ENCODE measurements at places on chromosomes 16 and 17. TPM values are rescaled to one million over a fixed set of nuclear protein-coding genes. Genes with fewer than 3 reads are reported as not detected.

DNA sequence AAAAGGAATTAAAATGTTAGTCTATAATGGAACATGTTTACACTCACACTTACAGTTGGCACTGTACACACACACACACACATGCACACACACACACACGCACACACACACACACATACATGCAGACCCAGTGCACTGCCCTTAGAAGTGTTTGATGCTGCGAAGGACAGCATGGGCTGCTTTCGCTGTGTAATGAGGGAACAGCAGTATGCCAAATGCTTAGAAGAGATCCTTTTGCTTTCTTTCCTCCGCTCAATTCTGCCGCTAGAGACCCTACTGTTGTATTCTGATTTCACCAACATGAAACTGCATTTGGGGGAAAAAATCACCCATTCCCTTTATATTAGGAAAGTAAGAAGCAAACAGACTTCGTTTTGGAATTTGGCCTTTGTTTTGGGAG is 217.9 kb downstream of the ENGASE start:
- DNase-seq = no peak
- no peaks in the 10 kb centered on the region for H3K4me1 ChIP-seq
- no peaks in the 10 kb centered on the region for H3K27me3 ChIP-seq
- H3K36me3 ChIP-seq = no peaks in the 10 kb centered on the region
- no peak overlapping the region for H3K4me3 ChIP-seq
- no peak overlapping the region for H3K27ac ChIP-seq

DNA sequence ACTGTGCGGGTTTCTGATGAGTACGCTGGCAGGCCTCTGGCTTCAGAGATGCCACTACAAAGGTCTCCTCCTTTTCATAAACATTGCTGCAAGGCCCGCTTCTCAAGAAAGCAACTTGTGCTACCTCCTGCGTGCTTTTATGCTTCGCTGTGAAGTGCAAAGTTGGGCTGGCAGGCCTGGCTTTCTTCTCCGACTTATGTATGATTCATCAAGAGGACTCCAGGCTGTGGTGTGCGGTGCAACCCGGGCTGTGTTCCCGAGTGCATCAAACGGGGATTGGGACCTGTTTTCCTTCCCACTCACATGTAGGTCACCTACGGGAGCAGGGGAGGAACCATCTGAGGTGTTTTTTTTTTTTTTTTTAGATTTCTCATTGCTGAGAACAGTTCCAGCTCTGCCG is 534.1 kb downstream of the WWOX start:
- DNase-seq = no peak
- no peak overlapping the region for H3K27ac ChIP-seq
- no peaks in the 10 kb centered on the region for H3K4me1 ChIP-seq
- H3K27me3 ChIP-seq = no peaks in the 10 kb centered on the region

DNA sequence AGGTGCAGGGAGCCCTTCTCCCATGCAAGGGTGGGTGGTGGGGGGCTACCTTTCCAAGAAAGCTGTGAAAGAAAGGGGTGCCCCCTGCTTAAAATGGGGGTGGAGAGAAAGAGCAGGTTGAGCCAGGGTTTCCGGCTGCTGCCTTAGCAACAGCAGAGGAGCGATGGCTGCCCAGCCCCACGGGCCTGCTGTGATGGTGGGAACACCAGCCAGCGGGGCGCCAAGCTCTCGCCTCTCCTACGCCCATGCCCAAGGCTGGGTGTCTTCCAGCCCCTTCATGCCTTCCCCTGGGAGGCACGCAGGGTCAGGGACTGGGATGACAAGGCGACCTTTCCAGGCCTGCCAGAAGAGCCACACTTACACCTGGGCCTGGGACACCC is 3.0 kb downstream of the FMNL1 start:
- no peaks in the 10 kb centered on the region for H3K36me3 ChIP-seq
- no peak overlapping the region for H3K4me3 ChIP-seq
- DNase-seq = peak; percentile 80
- peaks cover 30% of the 10 kb centered on the region for H3K27me3 ChIP-seq
- H3K4me1 ChIP-seq = peaks cover 28% of the 10 kb centered on the region

DNA sequence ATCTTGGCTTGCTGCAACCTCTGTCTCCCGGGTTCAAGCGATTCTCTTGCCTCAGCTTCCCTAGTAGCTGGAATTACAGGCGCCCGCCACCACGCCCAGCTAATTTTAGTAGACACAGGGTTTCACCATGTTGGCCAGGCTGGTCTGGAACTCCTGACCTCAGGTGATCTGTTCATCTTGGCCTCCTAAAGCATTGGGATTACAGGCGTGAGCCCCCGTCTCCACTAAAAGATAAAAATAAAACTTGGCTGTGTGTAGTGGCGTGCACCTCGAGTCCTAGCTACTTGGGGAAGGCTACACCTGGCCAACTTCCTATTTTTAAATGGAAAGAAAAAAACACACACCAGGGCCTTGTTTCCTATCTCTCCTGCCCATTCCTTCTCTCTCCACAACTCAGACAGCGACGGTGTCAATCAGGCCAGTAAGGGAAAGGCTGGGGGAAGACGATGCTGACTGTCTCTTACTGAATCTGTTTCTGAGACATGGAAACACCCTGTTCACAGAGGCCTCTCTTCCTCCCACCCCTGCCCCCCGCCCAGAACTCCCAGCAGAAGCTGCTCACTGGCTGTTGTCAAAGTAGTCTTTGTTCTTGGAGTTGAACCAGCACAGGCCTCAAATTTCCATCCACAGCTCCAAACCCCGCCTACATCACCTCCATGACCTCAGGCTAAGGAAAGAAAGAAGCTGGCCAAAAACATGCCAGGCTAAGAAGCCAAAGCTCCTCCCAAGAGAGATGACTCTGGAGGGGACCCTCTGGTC is 96.6 kb downstream of the NXN start:
- no peaks in the 10 kb centered on the region for H3K36me3 ChIP-seq
- no peak overlapping the region for H3K27ac ChIP-seq
- peaks cover 26% of the 10 kb centered on the region for H3K4me1 ChIP-seq

DNA sequence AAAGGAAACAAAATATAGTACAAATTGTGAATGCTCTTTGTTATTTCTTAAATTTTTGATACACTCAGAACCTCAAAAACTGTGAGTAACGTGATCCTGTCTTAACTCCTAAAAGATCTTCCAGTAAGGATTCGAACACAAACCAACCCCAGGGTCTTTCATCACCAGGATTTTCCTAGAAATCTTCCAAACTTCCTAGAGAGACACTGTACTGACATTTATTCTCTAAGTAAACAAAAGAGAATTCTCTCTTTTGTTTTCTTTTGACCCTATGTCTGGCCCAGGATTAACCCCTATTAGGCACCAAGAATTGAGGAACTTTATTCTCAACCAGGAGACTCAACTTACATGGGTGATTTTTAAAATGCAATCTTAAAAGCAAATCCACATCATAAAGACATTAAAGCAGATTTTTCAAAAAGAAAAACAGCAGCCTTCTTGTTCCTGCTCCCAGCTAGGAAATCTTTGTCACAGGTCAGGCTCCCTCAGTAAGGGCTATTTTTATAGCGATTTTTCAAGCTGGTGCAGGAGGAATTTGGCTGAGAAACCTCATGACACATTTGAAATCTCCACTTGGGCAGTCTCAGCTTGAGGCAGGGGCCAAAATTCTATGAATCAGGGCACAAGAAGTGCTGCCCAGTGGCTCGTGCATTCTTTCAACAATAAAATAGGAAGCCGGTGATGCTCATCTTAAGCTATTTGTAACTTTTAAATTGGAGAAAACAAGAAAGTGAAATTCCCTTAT is 6.2 kb upstream of the SMG1 start:
- H3K27ac ChIP-seq = peak overlapping the region; percentile 56
- peak; percentile 91 for DNase-seq
- H3K36me3 ChIP-seq = no peaks in the 10 kb centered on the region
- H3K27me3 ChIP-seq = peaks cover 4% of the 10 kb centered on the region

Gene PDILT
- not detected for total RNA-seq

Gene TBX2
- total RNA-seq = 11.6 TPM

Gene NPIPB5
- 169 TPM for total RNA-seq
